ENCODE measurements at places on chromosomes 5 and 9. TPM values are rescaled to one million over a fixed set of nuclear protein-coding genes. Genes with fewer than 3 reads are reported as not detected.

GRCh38 chr9:137482094-137482781 lies 23.1 kb upstream of the NSMF start:
- DNase-seq = peak; percentile 93

DNA sequence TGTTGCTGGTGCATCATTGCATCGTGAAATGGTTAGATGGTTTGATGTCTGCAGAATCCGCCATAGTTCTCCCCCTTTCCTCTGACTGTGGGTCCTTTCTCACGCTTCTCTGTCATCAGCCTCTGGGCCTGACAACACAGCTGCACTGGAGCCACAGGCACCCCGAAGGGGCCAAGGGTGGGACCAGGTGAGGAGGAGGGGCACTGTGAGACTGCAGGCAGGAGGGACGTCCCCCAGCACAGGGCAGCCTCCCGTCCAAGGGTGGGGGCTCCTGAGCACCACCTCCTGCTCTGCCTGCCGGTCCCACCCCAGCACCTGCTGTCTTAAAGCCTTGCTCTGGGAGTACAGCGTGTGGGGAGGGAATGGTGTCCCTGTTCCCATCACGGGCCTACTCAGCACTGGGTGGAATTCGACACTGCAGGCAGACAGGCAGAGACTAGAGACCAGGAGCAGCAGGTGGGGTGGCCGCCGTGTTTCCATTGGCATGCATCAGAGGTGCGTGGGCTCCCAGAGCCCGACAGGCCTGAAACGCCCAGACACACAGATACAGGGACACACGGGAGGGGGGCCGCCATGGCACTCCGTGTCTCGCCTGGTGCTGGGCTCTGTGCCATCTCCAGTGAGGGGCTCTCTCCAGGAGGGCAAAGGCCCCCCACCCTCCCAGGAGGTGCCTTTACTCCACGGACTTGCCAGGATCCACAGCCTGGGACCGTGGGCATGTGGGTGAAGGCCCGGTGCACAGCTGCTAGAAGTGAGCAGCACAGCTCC lies 15.0 kb downstream of the CACNA1B start:
- no peak for DNase-seq

- DNase-seq = no peak
These were observed 44.0 kb downstream of the GALNT10 start for GRCh38 chr5:154234551-154234950.

- DNase-seq = no peak
These were observed 314.5 kb downstream of the ADGRV1 start for GRCh38 chr5:90873033-90873517.

DNA sequence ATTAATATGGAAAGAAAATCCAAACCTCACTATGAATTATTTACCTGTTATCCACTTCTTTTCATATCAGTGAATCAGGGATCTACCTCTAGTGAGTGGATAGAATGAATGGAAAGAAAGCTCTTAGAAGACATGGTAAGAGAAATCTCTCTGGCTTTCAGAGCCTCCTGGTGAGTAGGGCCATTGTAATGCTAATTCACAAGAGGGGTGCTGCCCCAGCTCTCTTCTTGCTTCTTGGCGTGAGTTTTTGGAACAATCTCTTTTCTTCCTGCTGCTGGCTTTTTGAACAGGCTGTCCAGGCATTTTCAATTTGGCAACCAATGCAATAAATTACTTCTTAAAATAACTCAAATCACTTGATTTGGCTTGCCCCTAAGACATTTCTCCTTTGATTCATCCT lies 49.9 kb upstream of the KCNN2 start:
- DNase-seq = no peak

DNA sequence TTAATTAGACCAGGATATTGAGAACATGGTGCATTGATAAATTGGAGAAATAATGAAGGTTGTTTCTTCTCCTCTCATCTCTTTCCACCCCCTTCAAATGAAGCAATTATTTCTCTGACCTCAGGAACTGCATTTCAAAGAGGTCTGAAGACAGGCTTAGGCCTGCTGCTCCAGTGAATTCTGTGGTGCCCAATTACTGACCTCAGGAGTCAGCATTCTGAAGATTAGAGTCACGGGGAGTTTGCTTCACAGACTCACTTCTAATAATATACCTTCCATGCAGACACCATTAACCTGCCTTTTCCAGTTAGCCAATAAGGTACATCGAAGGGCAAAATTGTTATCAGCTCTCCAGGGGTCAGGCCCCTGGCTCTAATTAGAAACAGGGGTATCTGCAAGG lies 270.9 kb downstream of the GAS1 start:
- no peak for DNase-seq

GRCh38 chr5:14171046-14171445 lies 27.9 kb downstream of the TRIO start:
- DNase-seq = peak; percentile 74

- peak; percentile 99 for DNase-seq
These were observed 109.3 kb upstream of the IFNE start for GRCh38 chr9:21591221-21592062.

DNA sequence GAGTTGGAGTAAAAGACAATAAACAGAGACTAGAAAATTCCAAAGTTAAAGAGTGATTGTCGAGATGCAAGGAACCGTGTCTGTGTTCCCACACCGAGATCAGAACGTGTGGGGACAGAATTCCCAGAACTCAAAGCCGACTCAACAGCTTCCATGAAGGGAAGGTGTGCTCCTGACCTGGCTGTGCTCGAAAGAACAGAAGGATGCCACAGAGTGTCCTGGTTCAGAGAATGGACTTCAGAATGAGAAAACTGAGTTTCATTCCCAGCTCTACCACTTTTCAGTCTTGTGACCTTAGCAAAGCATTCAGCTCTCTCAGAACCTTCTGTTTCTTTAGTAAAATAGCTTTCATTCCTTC lies 420.0 kb upstream of the SLC30A5 start:
- DNase-seq = no peak

- DNase-seq = peak; percentile 30
These were observed 40.5 kb upstream of the LPCAT1 start for GRCh38 chr5:1564182-1564748.

GRCh38 chr5:168472329-168472728 lies 13.9 kb upstream of the RARS1 start:
- DNase-seq = peak; percentile 96

GRCh38 chr5:109707531-109707930 lies 17.8 kb downstream of the MAN2A1 start:
- DNase-seq = no peak

GRCh38 chr5:6829150-6829784 lies 116.0 kb downstream of the TENT4A start:
- no peak for DNase-seq

- DNase-seq = no peak
These were observed 188.3 kb downstream of the GRIA1 start for GRCh38 chr5:153678617-153679329.

- DNase-seq = no peak
These were observed 9.1 kb downstream of the GFPT2 start for GRCh38 chr5:180343831-180344695.

DNA sequence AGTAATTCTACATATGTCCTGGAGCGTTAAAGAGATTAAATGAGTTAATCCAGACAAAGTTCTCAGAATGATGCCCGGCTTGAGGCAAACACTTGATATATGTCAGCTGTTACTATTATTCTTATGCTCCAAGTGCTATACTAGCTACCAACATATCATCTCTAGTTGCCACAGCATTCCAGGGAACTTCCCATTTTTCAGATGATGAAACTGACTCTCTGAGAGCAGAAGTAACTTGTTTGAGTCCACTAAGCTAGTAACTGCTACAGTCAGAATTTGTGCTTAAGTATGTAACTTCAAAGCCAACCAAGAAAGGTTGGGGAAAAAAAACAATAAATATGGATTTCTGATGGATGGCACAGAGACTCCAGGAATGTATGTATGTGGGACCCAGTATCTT lies 98.1 kb downstream of the CDK5RAP2 start:
- no peak for DNase-seq

The SCGB3A2 gene
- not detected for total RNA-seq

The SVEP1 gene
- total RNA-seq = 16.7 TPM

The SEMA6A gene
- 0.36 TPM for total RNA-seq
